ENCODE measurements at places on chromosomes 6 and 20.

DNA sequence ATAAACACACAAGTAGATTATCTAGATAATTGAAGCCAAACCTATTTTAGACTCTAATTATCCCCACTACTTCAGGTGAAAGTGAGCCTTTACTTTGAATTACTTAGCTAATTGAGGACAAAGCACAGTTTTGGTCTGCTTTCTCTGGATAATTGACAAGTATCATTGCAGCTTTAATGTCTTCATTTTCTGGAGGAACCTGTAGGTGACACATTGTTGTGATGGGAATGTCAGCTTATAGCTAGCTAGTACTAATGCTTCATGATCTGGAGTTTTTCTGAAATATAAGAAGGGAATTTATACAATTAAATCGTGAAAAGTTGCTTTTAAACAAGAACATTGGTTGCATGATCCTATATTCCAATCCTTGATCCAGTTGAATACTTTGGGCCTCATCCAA is 319.3 kb upstream of the CITED2 start:
- no peak for DNase-seq

GRCh38 chr6:82874867-82875266 is 190.8 kb downstream of the UBE3D start:
- no peak for DNase-seq

- DNase-seq, result no peak
Measured at GRCh38 chr20:53736757-53737395, 143.2 kb upstream of the ZNF217 start.

- DNase-seq, result no peak
Measured at GRCh38 chr6:10564975-10565673, 44.0 kb downstream of the GCNT2 start.

- DNase-seq, result no peak
Measured at GRCh38 chr20:4953881-4954280, 47.4 kb downstream of the SLC23A2 start.

DNA sequence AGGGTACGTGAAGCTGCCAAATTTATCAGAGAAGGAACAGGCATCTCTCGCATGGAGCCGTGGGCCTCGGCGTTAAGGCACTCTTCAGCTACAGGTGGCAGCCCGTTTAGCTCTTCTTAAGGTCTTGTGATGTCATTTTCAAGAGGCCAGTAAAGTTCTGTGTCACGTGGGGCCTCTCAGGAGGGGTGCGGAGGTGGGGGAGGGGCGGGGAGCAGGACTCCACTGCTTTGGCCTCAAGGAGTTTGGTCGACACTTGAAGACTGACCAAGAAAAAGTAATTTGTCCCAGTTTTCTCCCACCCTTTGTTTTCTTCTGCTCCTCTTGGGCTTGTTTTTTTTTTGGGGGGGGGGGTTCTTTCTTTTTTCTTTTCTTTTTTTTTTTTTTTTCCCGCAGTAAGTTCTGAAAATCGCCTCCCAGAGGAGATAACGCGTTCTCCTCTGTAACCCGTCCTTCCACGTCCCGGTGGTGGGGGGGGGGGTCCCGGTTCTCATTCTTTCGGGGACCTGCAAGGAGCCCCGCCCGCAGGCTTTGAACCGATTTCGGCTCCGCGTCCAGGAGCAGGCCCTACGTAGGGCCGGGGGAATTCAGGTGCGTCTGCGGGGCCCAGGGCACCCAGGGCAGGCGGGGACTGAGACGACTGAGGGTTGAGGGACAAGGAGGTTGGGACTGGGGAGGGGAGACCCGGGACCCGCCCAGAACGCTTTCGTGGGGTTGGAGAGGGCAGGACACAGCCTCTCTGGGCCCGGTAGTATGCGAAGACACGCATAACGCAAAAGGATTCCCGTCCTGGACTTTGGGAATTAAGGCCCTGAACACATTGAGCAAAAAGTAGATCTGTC is 26.0 kb downstream of the GPX6 start:
- peak; percentile 60 for DNase-seq

DNA sequence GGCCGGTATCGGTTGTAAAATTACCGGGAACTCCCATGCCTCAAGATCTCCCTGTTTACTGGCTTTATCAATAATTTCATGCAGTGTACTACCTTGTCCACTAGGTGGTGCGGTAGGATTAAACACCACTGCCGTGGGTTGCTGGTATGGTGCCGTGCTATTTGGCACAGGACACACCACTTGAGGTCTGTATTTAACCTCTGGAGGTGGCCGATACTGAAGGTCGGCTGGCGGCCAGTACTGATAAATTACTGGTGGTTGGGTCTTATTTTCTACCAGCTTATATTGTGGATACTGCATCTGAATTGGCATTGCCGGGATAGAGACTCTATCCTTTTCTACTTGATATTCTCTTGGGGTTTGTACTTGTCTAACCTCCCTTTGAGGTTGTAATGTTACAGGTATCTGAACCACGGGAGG is 14.3 kb upstream of the PTCRA start:
- DNase-seq, result peak; percentile 79

GRCh38 chr20:63529180-63529860 is 7.9 kb downstream of the PTK6 start:
- no peak for DNase-seq

GRCh38 chr20:33568378-33568777 is 78.5 kb downstream of the CBFA2T2 start:
- DNase-seq, result peak; percentile 26

DNA sequence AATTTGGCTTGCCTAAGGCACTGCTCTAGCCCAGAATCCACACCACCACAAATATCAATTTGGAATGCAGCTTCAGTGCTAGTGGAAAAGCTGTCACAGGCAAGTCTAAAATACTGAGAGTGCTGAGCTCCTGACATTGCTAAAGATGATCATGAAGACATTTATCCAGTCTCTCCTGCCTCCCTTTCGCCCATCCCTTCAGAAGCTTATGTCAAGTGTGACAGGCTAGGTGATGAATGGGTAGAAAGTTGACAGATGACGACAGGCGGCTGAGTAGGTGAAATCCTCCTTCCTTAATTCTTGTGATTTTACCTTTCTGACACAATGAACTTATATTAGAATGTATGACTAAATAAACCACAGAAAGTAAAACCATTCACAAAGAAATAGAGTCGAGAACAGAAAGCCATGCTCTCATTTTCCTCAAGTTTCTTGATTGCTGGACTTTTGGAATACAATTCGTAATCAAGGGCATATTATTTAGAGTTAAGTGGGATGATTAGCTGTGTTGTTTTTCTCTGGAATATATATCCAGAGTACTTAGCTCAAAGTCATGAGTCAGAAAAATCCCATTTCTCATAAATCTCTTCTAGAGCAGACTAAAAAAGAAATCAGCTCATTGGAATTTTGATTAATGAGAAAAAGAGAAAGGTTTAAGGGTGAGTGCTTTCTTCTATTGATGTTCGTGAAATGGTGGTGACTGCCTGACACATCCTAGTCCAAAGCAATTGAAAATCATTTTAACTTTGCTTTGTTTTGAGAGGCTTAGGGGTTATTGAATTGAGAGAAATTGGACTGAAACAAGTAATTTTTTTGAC is 1228.2 kb upstream of the CITED2 start:
- no peak for DNase-seq
